HuH-7 (cell line): ENCODE measurements at places on chromosomes 3 and 15.

- peak; percentile 3 for DNase-seq
Measured at GRCh38 chr3:62529230-62529629, 155.9 kb upstream of the FEZF2 start.

DNA sequence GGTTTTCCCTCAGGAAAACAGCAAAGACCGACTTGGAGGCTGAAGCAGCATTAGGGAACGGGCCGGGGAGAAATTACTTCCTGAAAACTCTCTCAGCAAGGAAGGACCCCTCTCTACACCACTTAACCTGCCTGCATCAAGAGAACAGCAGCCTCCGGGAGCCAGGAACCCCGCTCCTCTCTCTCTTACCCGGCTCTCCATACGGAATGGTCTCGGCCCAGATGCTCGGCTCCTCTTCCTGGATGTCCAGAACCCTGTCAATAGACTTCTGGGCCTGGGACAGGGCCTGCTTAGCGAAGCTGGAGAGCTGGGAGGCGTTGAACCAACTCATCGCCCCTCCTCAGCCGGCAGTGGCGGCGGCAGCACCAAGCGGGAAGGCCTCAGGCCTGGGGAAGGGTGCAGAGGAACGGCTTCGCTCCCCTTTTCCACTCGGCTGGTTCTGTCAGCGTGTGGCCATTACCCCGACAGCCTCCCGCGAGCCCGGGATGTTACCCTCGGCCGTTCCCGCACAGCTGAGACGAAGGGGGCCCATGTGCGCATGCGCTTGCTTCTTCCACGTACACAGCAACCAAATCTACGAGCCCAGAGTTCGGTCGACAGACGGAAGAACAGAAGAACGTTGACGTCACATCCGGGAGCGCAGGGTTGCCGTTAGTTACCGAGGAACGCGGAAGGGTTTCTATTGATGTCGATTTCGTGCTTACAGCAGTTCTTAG, at the start of gene TMF1:
TSS of gene TMF1 (minus strand) at position 578 of the 716 bp plus-strand sequence. CDS start at position 331, 247 bp downstream.
- DNase-seq: peak; percentile 58

DNA sequence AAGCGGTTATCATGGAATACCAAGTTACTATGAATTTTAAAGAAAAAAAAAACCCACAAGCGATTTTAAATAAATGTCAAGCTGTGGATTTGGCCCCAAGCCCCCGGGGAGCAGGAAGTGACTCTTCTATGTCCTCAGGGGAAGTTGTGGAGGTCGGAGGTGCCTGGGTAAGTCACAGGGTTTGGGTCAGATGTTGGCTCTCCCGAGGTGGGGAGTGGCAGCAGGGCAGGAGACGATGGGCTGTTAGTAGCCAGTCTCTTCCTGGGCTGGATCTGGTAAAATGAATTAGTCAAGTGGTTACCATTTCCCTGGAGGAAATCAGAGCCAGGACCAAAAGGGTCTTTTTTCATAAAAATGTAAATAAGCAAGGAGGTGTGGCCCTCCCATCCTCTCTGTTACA, 316.7 kb downstream of the TLE3 start:
- no peak for DNase-seq

DNA sequence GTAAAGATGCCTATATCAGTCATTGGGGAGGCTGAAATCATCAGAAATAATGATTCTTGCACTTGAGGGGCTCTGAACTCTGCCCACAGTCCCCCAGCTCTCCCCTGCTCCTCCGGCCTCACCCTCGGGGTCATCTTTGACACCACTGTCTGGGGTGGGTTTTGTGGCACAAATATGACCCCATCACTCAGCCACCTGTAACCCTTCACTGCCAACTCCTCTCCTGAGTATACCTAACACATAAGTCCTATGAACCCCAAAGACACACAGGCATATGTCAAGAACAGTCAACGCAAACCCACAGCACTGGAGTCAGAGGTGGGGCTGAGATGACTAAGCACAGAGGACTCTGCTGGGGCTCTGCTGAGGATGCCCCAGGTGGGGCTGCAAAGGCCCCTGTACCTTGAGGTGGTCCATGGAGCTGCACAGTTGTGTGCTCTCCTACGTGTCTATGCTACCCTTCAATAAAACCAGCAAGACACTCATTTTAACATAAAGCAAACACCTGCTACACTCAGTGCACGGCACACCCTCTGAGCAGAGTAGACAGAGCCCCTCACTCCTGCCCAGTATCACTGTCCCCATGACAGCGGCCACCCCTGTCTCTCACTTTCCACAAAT, 29.9 kb downstream of the SLC41A3 start:
- no peak for DNase-seq

DNA sequence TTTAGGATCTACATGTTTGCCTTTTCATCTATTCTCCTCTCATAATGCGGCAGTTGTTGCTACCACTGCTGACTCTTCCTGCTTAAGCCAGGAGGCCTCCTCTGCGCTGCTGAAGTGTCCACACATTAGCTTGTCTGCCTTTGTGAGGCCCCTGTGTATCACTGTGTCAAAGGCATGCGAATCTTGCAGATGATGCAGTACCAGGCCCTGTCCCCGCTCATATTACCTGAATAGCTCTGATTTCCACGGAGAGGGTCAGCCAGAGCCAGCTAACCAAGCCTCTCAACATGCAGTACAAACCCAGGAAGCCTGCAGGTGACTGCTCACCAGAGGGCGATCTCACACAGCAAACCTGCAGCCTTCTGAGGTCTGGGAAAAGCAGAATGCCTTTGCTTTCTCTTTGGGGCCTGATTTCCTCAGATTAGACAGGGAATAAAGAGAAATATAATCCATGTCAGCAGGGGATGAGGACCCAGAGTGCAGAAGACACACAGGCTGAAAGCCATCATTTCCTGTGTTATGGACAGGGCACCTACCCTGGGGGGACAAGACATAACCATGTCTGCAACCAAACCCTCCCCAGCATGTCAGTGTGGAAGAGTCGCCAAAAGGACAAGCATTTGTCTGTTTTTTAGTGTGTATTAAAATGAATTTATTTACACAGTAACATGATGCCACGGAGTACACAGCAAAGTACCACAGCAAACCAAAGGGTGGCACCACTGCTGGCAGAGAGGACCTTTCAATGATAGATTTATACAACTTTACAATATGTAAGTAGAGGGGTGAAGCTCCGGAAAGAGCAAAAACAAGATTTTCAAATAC, 36.8 kb upstream of the TSPAN3 start:
- peak; percentile 82 for DNase-seq
